GM19239 (cell line): ENCODE measurements at places on chromosomes 2 and 18.

DNA sequence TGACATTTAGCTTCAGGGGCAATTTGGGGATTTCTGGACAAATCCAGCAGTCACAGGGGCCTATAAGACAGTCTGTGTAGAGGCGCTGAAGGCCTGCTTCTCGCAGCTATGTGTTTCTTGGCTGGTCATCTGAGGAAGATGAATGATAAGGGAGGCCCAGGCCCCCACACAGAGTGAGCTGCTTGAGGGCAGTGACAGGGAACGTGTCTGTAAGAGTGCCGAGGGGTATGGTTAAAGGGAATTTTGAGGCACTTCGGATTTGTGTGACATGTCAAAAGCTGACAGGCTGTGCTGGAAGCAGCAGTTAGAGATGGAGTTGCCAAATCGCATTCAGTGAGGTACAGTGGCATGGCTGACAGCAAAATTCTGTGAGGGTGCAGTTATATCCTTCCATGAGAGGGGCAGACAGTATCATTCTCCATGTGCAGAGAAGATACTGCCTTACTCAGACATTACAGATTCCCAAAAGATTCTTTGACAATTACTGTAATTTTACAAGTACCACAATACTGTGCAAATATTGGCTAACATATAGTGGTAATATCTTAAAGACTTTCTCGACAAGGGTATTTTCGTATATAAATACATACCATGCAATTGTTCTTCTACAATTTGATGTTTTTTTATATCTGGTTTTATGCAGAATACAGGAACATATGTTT is 74.0 kb downstream of the CERS6 start:
- no peak for DNase-seq

DNA sequence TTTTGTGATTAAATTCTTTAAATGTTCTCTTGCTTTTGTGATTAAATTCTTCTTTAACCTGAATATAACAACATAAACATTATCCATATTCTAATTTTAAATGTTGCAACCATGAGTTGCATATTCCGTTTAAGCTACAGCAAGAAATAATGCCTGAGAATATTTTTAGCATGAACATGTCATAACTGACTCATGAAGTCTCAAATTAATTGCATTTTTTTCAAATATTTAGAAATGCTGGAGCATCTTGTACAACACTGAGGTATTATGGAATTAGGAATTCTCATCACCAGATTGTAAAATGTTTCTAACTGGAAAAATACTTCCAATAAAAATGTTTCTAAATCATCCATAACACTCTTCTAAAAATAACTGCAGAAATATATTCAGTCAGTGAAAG is 14.7 kb downstream of the ROCK2 start:
- DNase-seq = no peak

GRCh38 chr2:51717312-51717711 is 685.4 kb upstream of the NRXN1 start:
- DNase-seq = no peak

DNA sequence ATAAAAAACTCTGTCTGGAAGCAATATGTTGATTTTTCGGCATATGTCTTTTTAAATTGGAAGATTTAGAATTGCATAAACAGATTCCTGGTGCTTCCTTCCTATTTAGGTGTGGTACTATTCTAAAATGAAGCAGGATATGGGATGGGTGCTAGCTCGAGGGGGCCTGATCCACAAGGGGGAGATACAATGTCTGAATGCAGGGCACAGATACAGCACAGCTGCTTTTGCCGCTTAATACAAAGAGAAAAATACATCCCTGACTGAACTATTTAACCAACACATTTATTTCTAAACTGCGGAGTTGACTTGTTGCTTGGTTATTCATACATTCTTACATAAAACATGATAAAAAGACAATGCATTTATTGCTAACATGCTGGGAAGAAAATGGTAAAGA is 169.1 kb downstream of the TMEFF2 start:
- no peak for DNase-seq

DNA sequence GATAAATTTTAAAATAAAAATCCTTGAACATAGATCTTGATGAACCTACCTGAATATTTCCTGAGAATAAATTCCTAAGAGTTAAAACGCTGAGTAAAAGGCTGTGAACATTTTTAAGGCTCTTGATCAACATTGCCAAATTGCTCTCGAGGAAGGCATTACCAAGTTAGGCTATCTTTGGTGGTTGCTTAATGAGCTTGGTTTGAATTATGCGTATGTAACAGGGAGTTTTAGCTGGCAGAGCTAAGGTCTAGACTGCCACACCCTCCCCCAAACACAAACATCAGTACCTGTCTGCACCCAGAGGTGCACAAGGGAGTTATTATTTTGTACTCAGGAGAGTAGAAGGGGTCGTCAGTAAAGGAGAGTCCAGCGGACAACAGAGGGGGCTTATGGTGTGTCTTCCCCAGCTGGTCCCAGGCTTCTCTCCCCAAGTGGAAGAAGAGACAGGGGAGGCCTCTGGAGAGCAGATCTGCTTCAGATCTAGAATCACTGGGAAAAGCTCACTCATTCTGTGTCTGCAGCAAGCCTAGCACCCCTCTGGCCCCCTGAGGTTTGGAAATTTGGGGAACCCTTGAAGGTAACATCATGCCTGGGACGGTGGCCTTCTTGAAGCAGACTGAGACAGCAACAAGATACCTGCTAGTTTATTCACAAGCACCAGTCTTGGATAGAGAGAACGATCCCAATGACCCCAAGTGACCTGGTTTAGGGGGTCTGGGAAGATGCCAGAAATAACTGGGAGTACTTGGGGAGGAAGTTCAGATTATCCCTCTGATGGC is 197.2 kb upstream of the ID2 start:
- DNase-seq = no peak

DNA sequence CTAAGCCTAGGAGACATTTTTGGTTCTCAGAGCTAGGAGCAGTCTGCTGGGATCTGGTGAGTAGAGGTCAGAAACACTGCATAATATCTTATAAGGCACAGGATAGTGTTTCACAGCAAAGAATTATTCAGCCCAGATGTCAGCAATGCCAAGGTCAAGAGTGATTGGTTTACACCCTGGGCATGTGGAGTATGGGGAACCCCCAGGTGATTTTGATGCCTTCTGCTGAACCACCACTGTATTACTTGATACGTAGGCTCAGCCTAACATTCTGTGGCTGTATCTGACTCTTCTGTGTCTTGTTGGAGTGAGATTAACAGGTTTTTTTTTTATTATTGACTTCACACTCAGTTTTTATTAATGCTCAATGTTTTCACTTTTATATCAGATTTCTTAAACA is 6.0 kb downstream of the DDX18 start:
- no peak for DNase-seq

GRCh38 chr2:24307961-24308360 is 52.4 kb downstream of the ITSN2 start:
- no peak for DNase-seq

- no peak for DNase-seq
Measured at GRCh38 chr2:3202926-3203325, 174.7 kb downstream of the EIPR1 start.

DNA sequence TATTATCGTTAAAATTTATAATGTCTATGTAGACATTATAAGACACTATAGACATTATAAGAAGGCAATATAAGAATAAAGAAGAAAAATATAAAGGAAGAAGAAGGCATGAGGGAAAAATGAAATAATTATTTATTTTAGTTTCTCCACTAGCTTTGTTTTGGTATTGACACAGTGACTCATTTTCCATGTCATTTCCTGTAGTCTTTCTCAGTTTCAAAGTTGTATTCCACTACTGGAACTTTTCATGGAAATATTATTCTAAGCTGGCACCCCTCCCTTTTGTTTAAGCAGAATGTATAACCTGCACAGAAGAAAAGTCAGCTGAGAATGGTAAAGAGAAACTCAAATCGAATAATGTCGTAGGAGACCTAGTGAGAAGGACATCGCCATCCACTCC is 234.2 kb upstream of the NETO1 start:
- DNase-seq = no peak

GRCh38 chr2:204628926-204629712 is 83.8 kb downstream of the PARD3B start:
- no peak for DNase-seq

- no peak for DNase-seq
Measured at GRCh38 chr2:179859523-179859922, 1.9 kb downstream of the ZNF385B start.

GRCh38 chr2:56680971-56681631 is 497.3 kb downstream of the CCDC85A start:
- DNase-seq = no peak

DNA sequence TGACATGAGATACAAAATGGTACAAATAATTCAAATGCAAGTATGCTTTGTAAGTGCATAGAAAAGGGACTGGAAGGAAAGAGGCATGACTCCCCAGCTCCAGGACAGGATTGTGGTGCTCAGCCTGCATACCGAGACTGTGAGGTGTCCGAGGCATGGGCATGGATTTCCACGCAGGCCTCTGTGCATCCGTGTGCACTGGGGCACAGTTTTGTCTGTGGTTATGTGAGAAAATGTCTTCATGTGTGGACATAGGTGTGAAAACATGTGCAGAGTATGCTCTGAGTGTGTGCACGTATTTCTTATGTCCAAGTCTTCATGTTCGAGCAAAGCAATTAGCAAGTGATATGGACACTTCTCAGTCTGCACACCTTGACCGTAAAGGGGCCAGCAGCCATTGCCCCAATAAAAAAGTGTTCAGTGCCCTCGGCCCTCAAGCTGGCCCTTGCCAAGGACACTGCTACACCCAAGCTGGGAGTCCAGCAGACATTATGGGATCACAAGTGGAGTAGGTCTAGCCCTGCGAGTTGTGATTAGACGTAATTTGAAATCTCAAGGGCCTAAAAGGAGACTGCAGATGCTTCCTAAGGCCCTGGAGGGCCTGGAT is 120.7 kb downstream of the CYP26B1 start:
- no peak for DNase-seq
